Renal cortex interstitium (tissue), 15 donors: ENCODE measurements at places on chromosomes 2 and 18.

- DNase-seq = no peak
Observed at GRCh38 chr2:72911256-72911655, 6.1 kb upstream of the EMX1 start.

GRCh38 chr2:234488913-234489451 lies 7.9 kb downstream of the ARL4C start:
- DNase-seq = no peak

GRCh38 chr2:25698752-25699151 lies 25.4 kb upstream of the DTNB start:
- no peak for DNase-seq

- no peak for DNase-seq
Observed at GRCh38 chr2:26647981-26648380, 6.8 kb upstream of the CIB4 start.

DNA sequence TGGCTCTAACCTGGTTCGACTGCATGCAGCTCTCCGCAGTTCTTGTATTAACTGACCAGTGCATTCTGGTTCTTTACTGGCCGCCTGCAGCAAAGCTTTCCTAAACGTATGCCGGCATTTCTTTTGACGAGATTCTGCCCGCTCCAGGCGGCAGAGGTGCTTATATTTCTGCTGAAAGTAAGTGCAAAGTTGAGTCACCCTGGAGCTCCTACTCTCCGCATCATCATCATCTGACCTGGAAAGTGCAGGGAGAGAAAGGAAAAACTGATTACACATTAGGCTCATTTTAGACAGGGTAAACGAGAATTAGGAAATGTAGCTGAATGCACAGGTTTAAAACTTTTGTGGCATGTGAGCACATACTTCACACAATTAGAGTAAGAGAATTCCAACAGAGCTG lies 57.9 kb downstream of the INO80D start:
- DNase-seq = no peak

DNA sequence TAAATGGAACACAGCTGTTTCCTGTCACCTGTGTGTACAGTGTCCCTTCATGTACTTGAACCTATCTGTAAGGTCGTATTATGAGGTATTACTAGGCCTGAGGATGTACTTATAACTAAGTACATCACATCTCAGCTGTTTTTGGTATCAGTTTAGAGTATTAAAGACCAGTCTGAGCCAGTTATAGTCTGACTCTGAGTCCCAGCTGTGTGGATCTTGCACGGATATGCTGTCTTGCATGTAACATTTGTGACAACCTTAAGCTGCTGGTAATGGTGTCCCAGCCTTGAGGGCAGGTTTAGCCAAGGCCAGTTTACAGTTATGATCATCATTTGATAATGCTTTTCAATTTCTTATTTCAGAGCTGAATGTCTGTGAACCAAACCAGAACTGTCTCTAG lies 496.3 kb downstream of the SLC4A3 start:
- DNase-seq = no peak

DNA sequence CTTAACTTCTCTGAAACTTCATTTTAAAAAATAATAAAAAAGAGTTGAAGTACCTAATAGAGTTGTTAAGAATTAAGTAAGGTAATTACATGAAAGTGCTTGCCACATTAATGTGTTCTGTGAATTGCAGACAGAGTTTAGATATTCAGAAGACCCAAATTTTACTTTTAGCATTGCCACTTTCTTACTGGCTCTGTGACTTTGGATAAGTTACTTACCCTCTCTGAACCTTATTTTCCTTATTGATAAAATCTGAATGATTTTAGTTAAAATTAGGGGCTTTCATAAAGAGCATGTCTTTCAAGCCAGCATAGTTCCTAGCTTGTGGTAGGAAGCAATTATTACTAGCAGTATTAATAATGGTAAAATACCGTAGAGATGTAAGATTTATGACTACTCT lies 101.2 kb upstream of the CREB1 start:
- no peak for DNase-seq

DNA sequence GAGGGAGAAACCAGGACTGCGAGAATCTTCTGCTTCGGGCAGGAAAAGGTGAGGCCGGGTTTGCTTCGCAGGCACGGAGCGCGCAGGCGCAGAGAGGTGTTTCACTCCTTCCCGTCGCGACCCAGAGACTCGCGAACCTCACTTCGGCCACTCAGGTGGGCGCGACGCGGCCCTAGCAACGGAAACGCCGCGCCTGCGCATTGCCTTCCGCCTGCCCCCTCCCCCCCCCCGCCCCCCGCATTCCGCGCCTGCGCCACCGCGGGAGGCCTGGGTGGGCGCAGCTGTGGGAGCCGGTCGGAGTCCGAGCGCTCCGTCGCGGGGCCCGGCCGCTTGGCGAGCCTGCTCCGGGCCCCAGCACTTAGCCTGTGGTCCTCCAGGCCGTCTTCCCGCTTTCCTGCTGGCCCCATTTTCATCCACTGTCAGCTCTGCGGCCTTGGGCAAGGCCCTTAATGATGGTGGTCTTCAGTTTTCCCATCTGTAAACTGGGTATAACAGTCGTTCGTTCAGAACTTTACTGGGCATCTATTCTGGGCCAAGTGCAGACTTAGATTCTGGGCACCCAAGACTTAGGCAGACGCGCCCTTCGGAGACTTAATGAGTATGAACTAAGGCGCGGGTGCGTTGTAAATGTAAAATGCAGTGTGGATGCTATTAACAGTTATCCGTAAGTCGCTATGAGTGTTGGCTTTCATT lies 62.1 kb upstream of the ACKR3 start:
- DNase-seq = peak; percentile 67

DNA sequence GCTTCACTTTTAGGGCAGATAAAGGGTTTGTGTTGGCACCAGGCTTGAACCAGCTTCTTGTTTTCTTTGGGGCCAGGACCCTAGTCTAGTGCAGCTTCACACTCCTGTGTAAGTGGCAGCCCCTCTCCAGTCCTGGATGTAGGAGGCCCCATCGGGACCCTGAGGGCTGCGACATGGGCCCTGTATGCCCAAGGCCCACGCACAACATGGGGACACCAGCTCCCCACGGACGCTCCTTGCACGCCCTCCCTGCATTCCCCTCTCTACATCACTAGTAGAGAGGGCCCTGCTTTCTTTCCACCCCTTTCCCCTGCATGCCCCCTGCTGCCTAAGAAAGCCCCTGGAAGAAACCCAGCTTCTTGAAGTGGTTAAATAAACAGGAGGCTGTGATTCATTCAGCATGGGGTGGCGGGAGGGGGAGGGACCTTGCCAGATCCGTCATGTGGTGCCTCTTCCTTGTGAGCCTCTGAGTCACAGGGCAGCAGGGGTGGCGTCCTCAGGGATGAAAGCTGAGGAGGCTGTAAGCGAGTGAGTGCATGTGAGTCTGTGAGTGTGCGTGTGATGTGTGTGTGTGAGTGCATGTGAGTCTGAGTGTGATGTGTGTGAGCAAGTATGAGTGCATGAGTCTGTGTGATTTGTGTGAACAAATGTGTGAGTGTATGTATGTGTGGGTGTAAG lies 42.5 kb downstream of the COPS8 start:
- DNase-seq = peak; percentile 31

GRCh38 chr2:69576880-69577279 lies 66.7 kb downstream of the AAK1 start:
- DNase-seq = no peak

DNA sequence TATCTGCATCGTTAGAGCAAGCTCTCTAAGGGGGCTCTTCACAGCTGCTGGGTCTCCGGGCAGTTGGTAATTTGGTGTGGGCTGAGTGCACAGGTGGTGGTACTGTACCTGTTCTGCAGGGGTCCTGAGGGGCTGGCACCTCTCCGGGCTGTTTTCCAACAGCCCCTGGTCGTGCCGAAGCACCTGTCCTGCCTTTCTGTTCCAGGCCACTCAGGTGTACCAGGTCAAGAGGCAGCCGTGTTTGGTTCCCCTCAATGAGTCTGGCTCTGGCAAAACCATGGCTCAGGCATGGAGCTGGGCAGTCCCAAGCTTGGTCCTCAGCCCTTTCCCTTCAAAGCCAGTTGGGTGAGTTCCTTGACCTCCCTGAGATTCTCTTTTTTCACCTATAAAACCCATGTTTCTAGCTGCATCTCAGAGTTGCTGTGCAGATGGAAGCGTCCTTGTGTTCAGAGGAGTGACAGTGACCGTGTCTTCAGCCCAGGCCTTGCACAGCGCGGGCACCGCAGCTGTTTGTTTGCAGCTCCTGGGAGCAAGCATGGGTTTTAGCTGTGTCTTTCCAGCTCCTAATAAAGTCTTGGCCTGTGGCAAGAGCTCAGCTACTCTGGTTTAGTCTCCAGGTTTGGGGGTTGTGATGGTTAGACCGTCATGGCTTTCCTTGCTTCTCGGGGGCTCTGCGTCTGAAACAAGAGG lies 110.9 kb downstream of the GLI2 start:
- DNase-seq = no peak

DNA sequence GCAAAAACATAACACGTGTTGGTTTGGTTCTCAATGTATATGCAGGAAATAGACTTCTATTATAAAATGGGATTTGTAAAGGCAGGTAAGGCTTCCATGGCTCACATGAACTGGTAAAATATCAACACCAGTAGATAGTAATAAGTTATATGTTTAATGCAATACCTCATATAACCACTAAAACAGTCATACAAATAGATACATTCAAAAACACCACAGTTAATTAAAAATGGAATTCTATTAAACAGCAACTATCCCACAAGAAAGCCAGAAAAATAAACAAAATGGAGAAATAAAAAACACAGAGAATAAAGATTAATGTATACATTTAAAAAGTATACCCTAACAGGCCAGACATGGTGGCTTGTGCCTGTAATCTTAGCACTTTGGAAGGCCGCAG lies 243.8 kb upstream of the LRATD1 start:
- no peak for DNase-seq

- no peak for DNase-seq
Observed at GRCh38 chr2:179561702-179562101, 297.1 kb upstream of the SESTD1 start.

DNA sequence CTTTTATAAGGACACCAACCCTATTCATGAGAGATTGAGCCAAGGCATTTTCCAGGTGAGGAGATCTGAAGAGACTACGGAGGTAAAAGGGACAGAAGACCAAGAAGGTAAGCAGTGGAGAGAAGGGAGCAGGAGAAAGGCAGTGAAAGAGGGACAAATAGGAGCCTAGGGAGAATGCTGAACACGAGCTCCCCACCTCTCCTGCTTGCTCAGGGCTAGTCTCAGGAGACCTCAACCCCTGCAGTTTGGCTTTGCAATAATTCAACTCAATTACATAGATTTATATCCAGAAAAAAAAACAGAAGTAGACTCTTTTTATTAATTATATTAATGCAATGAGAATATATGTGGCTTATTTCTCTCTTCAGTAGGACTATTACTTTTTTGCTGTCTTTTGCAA lies 91.0 kb upstream of the DDX18 start:
- DNase-seq = no peak

- DNase-seq = no peak
Observed at GRCh38 chr18:48831113-48831759, 119.5 kb downstream of the SMAD7 start.

- DNase-seq = no peak
Observed at GRCh38 chr2:174753038-174753633, 11.1 kb downstream of the CHRNA1 start.

DNA sequence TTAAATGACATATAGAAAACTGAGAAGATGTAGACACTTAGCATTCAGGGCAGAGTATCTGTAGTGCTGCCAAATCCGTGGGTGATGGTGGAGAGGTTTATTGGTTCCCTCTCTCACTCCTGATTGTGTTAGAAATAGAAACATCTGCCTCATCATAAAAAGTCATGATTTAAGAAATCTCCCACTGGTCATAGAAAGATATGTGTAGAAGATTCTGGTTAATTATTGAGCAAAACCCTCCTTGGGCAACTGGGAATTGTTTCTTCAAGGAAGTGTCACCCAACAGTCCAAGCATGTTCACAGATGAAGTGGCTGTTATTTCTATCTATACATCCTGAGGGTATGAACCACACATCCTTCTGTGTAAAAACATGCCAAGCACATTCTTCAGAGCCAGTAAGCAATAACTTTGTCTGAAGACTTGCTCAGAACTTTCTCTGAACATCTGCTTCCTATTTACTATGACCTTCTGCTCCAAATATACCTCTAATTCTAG lies 33.6 kb upstream of the CHRNA1 start:
- DNase-seq = no peak

DNA sequence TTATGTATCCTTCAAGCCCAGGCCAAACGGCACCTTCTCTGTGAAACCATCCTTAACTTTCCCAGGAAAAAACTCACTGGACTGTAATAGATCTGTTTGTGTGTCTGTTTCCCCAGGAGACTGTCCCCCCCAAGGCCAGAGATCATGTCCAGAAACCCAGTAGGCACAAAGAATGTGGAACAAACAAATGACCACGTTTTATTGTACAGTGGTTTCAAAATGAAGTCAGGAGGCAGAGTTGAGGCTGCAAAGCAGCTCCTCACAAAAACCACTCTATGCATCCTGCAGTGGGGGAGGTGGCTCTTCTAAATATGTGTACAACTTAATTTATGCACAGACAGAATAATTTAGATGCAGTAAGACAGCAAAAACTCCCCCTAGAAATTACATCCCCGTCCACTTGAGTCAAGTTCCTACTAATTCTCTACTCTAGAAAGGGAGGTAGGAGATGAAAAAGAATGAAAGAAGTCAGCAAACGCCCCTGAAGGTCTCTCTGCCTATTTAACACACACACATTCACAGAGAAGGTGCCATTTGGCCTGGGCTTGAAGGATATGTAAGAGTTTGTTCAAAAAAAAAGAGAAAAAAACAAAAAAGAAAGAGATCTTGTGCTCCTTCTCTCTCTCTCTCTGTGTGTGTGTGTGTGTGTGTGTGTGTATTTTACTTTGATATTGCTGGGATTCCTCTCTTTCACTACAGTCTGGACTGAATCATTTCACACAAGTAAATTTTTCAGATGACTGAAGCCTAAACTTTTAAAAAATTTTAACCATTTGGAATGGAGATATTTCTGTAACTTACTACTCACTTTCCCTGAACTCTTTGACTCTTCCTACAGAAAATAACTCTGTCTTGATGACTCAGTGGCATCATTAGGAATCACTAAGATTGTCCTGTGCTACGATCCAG lies 19.5 kb downstream of the BCL2 start:
- no peak for DNase-seq

DNA sequence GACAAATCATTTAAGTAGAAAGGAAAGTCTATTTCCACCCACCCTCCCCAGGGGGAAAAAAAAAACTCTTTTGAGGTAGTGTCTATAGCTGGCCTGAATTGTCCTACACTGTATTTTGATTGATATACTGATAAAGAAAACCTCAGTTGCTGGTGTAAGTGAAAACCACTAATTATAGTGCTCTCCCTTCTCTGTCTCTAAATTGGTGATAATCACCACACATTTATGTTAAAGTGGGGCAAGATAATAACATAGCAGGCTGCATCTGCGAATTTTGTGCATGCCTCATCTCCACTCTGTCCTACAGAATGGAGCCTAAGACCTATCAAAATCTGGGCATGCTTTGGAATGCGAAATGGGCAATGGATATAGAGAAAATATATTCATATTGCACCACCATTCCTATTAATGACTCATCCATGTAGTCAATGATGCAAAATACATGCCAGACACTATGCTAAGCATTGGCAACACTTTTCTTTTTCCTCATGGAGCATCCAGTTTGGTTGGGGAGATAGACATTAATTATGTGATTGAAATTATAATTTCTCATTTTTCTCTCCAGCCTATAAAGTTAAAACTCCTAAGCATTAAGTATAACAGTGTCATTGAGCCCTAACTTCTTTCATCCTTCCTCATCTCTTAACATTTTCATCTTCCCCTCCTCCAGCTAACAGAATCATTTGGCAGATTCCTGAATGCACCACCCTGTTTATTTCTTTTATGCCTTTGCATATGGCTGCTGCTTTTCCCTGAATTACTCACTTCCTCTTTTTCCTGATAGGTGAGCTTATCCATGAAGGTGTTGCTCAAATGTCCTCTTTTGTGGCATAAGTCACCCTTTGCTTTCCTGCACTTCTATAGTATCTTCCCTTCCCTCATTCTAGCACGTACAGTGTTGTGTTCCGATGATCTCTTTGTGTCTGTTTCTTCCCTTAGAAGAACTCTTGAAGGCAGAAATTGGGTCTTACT lies 58.2 kb downstream of the SLC9A2 start:
- no peak for DNase-seq
